ENCODE measurements at places on chromosomes 12 and 14.

DNA sequence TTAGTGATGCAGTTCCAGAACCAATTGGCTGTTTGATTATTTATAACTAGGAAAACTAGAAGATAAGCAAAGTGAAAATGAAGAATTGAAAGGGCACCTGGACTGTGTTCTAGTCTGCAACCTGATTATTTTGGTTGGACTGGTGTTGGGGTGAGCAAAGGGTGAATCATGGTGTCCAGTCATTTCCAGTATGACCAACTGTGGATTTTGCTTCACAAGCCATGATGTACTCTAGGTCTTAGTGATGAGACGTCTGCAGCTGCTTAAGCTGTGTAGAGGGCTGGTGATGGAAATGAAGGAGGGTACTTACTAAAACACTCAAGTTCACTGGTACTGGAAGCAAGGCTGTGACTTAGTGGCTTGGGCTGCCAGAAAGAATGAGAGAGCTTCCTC lies 193.2 kb upstream of the FRMD6 start:
- DNase-seq, result no peak

DNA sequence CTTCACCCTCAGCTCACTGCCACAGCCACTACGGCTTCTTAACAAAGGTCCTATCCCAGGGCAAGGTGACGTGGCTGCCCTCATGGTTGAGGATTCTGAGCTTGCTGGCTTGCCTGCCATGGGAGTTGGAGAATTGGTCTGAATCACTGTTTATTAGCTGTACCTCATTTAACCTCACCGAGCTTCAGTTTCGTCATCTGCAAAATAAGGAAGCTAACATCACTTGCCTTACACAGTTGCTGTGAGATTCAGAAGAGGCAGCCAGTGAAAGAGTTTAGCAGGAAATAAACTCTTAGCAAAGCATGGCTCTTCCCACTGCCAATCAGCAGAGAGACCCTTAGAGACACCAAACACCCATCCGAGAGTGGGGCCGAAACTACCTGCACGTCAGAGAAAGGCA lies 90.1 kb upstream of the KCNA1 start:
- DNase-seq, result peak; percentile 54

DNA sequence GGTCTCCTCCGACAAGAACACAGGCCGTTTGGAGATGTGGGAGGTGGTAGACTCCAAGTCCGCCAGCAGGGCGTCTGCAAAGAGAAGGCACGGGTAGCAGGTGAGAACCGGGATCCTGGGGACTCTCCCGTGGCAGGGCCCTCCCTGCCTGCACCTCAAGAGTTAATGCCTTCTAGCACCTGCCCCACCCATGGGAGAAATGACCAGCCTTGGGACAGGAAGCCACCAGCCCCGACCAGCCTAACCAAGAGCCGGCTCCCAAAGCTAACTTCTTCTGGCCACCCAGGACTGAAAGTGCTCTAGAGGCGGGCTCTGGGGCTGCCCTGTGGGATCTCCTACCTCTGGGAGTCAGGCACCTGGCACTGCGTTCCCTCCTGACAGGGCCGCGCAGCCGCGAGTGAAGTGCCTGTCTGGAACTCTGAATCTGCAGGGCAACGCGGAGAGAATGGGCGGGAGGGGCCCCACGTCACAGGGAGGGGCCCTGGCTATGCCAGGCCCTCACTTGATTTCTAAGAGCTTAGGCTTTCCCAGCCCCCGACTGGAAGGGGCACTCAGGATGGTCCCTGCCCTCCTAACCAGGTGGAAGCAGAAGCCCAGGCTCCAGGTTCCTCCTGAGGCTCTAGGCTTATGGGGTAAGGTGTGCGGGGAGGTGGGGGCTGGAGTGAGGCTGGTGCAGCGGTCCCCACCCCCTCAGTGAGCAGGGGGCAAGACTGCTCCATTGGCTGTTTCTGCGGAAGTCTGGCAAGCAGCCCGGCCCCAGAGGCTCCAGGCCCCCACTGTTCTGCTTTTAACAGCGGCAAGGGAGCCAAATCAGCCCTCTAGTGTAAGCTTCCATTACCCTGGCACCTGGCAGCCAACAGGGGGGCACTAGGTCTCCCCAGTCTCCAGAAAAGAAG lies 23.6 kb upstream of the RPLP0 start:
- peak; percentile 43 for DNase-seq

DNA sequence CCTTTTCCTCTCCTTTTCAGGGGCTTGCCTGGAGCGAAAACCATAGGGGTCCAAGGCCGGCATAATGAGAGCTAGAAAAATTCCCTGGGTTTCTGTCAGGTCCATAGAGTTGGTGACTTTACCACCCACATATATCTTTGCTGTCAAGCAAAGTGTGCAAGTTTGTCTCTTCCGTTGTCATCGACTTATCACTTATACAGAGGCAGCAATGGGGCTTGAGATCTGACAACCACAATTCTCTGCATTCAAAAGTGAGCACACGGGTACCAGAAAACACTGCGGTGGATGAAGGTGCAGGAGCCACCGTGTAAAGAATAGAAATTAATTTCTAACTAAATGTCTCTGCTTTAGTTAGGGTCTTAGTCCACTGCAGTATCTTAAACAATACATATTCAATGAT lies 162.3 kb downstream of the DAD1 start:
- no peak for DNase-seq

DNA sequence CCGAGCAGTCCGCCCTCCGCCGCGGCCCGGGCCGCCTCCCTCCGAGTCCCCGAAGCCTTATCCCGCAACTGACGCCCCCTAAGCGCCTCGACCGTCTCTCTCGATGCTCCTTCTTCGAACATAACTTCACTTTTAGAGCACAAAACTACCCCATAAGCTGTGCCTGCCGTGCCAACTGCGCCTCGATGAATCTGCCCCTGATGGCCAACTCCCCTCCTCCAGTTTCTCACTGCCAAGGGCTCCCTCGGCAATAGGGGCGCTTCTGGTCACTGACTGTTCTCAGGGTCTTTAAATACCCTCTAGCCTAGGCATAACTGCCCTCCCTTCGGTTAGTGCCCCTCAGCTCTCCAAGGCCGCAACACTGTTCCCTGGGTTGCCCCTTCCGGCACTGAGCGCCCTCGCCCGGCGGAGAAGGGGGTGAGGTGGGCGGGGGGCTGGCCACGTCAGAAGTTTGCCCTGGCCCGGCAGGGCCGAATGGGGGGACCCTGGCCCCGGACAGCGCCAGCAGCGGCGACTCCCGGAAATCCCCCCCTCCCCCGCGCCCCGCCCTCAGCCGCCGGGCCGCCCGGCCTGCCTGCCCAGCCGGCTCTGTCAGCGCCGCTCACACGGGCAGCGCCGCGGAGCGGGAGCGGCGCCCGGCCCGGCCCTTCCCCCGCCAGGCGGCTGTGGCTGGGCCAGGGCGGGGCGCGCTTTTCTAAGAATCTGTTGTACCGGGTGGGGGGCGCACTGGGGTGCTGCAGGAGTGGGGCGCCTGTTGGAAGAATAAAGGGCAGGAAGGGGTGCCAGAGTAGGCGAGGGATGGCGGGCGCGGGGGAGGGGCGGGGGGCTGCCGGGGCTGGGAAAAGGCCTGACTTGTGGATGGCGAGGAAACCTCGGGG lies 10.6 kb downstream of the RARG start:
- peak; percentile 74 for DNase-seq

- DNase-seq, result no peak
Observed at GRCh38 chr14:101734246-101734847, 27.2 kb upstream of the PPP2R5C start.

GRCh38 chr14:38989922-38990546 lies 113.0 kb downstream of the SEC23A start:
- no peak for DNase-seq

GRCh38 chr12:54159140-54159539 lies 29.6 kb downstream of the SMUG1 start:
- DNase-seq, result peak; percentile 87

DNA sequence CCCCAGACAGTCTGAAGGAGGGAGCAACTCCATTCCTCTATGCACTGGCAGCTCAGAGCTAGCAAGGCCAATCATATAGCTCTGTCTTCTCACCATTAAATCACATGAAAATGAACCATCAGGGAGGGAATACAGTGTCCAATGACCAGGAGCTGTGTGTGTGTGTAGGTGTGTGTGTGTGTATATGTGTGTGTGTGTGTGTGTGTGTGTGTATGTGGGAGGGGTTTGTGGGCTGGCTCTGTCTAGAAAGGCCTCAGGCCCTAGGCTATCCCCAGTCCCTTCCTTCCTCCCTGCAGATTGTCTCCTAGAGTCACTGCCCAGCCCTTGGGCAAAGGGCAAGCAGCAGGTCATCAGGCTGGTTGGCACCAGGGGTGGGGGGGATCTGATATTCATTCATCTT lies 5.7 kb upstream of the SUSD6 start:
- DNase-seq, result no peak

DNA sequence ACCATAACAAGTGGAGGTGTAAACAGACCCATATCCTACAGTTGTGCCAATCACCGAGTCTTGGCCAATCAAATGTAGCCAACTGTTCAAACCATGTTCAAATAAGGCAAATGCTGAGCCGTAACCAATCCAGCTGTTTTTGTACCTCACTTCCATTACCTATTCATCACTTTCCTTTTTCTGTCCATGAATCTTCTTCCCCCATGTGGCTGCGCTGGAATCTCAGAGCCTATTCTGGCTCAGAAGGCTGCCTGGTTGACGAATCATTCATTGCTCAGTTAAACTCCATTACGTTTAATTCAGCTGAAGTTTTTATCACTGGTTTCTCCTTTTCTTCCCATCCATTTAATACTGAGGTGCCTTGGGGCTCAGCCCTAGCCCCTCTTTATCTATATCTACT lies 71.1 kb downstream of the TBC1D30 start:
- DNase-seq, result no peak

GRCh38 chr14:92987713-92988510 lies 65.0 kb downstream of the CHGA start:
- DNase-seq, result no peak

DNA sequence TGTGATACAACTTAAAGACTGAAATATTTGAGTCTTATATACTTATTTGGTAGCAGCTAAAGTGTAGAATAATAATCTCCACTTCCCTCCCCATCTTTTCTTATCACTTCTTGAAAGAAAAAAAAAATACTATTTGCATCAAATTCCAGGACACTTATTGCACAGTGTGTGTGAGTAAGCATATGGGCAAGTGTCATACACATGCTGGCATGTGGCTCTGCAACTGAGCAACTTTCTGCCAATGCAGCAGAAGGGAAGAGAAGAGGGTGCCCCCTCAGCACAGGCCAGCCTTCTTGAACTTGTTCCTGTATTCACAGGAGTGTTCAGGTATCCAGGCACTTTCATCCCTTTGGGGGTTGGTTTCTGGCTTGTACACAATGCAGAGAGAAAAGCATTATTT lies 145.8 kb downstream of the CPNE8 start:
- DNase-seq, result no peak

- no peak for DNase-seq
Observed at GRCh38 chr14:44030831-44031383, 476.2 kb downstream of the FSCB start.

- no peak for DNase-seq
Observed at GRCh38 chr12:11461433-11461832, 66.1 kb upstream of the PRB2 start.

GRCh38 chr14:75079521-75079920 lies 10.1 kb downstream of the ZC2HC1C start:
- no peak for DNase-seq

- DNase-seq, result no peak
Observed at GRCh38 chr12:65414526-65414925, 136.0 kb downstream of the MSRB3 start.

DNA sequence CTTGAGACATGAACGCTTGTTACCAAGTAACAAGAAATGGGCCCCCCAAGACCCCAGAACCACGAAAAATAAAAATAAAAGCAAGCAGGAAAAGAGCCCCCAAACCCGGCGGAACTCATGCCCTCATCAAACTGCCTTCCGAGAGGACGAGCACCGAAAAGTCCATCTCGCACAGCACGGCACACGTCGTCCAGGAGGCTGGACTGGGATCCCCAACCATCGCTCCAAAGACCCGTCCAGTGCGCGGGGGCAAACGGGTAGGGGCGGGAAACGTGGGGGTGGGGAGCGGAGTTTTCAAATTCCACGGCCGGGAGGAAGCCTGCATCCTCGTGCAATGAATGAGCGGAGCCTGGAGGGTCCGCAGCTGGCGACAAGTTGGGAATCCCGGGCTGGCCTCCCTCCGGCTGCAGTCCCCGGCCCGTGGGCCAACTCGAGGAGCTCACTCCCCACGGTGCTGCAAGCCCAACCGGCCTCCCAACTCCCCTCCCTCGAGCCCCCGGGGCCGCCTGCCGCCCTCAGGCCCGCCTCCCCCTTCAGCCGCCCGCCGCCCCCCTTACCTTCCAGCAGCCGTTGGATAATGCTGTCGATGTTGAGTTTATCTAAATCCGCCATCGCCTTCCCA lies 484 bp downstream of the PPP1CC start:
- DNase-seq, result peak; percentile 30

GRCh38 chr12:66050610-66051009 lies 79.9 kb downstream of the LLPH start:
- DNase-seq, result no peak

DNA sequence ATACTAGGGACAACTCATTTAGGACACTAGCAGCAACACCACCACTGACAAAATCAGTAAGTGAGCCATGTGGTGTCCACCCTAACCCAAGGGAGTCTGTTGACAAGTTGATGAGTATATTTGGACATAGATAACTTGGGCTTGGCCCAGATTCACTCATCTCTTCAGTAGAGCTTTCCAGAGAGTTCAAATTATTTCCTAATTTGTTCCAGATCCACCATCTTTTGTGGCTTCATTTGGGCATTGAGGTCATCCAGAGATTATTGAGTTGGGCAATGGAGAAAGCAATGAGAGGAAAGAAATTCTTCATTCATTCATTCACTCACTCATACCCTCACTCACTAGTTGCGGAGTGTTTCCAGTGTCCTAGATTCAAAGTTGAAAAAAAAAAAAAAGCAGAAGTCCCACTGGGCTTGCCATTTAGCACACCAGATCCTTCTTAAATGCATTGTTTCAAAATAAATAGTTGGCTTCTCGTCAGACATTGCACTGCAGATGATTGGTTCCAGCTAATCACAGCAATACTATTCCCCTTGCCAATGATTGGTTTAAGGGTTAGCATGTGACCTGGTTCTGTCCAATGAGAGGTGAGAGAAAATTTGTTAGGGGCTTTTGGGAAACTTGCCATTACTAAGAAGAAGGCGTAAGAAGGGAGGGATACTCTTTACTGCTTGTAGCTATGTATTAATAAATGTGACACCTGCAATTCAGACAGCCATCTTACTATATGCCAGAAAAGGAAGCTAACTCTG lies 31.8 kb upstream of the WSCD2 start:
- no peak for DNase-seq

- no peak for DNase-seq
Observed at GRCh38 chr14:33510063-33510481, 440.8 kb downstream of the EGLN3 start.

DNA sequence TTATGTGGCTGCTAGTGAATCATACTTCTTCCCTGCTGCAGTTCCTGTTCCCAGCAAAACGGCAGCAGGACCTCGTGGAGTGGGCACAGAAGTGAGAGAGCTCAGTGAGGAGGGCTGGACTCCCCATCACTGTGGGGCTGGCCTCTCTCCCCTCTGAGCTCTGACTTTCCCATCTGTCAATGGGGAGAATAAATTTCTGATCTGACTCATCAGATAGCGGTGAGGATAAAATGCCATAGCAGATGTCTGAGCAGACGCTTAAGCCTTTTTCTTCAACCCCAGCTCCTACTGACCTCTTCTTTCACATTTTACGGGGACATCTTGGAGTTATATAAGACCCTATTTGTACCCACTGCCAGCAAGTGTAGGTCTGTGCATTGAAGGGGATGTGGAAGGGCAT lies 116.6 kb downstream of the CRACR2A start:
- DNase-seq, result no peak
